Mesothelial cell of epicardium (in vitro differentiated cells): ENCODE measurements at places on chromosomes 6 and 20.

- no peak for DNase-seq
Measured at GRCh38 chr6:43171707-43172103, 636 bp downstream of the SRF start.

DNA sequence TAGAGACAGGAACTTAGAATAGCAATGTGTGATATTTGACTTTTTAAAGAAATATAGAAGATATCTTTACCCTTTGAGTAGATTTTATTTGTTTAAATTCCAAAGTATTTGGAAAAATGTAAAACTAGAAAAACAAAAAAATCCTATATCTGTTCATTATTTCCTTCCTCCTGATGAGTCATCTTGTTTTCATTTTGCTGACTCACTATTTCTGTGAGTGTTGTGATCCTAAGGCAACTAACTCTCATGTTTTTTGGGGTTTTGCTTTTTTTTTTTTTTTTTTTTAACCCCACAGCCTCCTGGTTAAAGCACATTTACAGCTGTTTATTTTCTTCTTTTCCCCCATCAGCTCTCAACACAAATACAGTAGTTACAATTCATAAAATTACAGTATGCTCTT is 37.8 kb upstream of the THEMIS start:
- no peak for DNase-seq

- no peak for DNase-seq
Measured at GRCh38 chr6:112432853-112433252, 85.7 kb downstream of the RFPL4B start.

GRCh38 chr6:135438907-135439535 is 58.5 kb downstream of the AHI1 start:
- no peak for DNase-seq

DNA sequence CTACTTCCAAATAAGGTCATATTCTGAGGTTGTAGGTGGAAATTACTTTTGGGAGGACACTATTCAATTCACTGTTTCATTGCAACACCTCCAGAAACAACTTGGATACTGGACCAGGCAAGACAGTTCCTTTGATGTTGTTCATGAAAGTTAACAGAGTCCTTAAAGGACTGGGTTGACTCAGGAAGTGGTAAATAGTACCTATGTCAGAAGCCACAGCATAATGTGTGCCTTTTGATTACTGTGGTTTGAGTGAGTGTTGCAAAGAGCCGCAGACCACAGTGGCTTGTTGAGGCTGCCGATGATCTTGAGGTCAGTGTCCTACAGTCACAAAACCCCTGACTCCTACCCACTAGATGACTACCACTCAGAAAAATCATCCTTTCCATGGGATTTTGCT is 10.9 kb downstream of the IL20RA start:
- no peak for DNase-seq
